Small intestine (tissue), 16 donors: ENCODE measurements at places on chromosomes 4 and X.

DNA sequence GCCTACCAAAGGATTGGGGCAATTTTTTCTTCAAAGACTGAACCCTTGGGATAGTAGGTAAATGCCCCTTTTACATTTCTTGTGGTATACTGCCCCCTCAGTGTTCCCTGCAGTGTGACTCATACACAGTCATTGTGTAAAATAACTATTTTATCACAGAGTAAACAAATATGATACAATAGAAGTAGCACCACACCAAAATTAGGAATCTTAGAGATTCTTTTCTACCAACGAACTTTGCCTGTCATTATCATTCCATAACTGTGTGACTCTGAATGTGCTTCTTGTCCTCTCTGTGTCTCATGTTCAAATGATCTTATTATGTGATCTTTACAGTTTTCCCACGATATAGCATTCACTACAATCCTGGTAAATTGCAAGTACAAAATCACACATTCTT is 517.0 kb downstream of the ZIC3 start:
- no peak for DNase-seq
- H3K4me1 ChIP-seq, result no peaks in the 10 kb centered on the region
- no peaks in the 10 kb centered on the region for H3K27me3 ChIP-seq
- no peak overlapping the region for H3K27ac ChIP-seq

DNA sequence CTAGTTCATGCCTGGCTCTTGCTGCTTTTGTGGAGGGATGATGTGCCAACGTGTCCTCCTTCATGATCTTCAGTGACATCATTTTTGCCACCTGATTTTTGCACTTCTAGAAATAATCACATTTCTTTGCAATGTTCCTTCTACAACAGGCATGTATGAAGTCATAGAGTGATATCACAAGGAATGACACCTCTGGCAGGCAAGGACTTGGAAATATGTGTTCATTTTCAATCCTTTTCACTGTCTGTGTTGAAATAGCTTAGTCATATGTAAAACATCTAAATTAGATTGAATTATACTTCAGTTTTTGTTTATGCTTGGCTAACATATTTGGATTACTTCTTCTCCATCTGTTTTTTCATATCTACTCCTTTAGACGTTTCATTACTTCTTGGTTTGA is 221.2 kb upstream of the STK26 start:
- H3K4me3 ChIP-seq, result no peak overlapping the region
- no peak overlapping the region for H3K27ac ChIP-seq
- H3K36me3 ChIP-seq, result no peaks in the 10 kb centered on the region
- DNase-seq, result no peak
- no peaks in the 10 kb centered on the region for H3K4me1 ChIP-seq

DNA sequence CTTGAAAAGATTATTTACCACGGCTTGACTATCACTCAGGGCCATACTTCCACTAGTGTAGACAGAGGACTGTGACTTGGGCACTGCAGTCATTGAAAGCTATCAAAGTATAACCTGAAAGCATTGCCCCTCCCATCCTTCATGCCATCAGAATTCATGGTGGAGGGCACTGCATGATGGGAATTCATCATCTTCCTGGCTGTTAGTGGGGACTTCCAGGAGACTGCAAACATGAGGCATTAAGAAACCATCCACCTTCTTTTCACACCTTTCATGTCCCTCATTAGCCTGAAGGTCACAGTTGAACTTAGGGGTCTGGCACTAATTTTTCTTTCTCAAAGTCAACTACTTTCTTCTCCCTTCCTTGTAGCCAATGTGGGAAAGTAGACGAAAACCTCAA is 25.8 kb downstream of the VSIG4 start:
- DNase-seq, result no peak
- no peaks in the 10 kb centered on the region for H3K27me3 ChIP-seq
- H3K36me3 ChIP-seq, result no peaks in the 10 kb centered on the region
- no peaks in the 10 kb centered on the region for H3K4me1 ChIP-seq
- no peak overlapping the region for H3K4me3 ChIP-seq

GRCh38 chrX:46791927-46792809 is 33.2 kb upstream of the SLC9A7 start:
- no peaks in the 10 kb centered on the region for H3K27me3 ChIP-seq
- no peak overlapping the region for H3K4me3 ChIP-seq
- H3K27ac ChIP-seq, result peak overlapping the region; percentile 56
- peak; percentile 59 for DNase-seq
- peaks cover 13% of the 10 kb centered on the region for H3K4me1 ChIP-seq

- no peaks in the 10 kb centered on the region for H3K36me3 ChIP-seq
- DNase-seq, result peak; percentile 23
- no peaks in the 10 kb centered on the region for H3K4me1 ChIP-seq
- no peak overlapping the region for H3K27ac ChIP-seq
These were observed 746 bp downstream of the EDNRA start for GRCh38 chr4:147481577-147482109.

DNA sequence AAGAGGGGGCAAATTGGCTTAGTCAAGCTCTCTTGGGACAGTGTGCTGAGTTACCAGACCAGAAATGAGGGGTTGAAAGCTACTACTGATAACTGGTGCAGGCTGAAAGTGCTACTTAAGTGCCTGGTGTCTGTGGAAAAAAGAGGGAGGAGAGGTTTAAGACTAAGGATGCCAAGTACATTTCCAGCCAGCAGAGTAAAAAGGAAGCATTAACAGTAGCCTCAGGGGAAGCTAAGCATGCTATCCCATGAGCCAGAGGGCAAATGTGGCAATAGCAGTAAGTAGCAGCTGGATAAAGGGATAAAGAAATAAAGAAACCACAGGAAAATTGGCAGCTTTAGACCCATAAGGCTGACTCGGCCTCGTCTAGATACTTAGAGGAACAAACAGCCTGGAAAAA is 196.3 kb upstream of the MAB21L2 start:
- no peaks in the 10 kb centered on the region for H3K36me3 ChIP-seq
- DNase-seq, result no peak
- no peak overlapping the region for H3K4me3 ChIP-seq

DNA sequence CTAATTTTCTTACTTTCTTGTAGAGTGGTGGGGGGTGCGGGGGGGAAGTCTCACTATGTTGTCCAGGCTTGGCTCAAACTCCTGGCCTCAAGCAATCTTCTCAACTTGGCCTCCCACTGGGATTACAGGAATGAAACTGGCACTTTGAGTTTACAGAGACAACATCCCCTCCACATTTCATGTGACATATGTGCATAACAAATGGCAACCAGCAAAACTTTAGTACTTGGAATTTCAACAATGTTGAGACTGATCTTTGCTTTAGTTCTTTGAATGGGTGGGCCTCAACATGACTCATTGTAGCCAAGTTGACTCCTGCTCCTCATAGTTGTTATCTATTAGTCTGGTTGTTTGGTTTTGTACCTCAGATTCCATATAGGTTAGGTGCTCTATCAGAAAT is 11.4 kb upstream of the FMR1 start:
- no peaks in the 10 kb centered on the region for H3K36me3 ChIP-seq
- DNase-seq, result no peak
- no peaks in the 10 kb centered on the region for H3K4me1 ChIP-seq
- no peaks in the 10 kb centered on the region for H3K27me3 ChIP-seq

GRCh38 chr4:141569141-141569540 is 67.2 kb upstream of the IL15 start:
- no peaks in the 10 kb centered on the region for H3K27me3 ChIP-seq
- H3K36me3 ChIP-seq, result no peaks in the 10 kb centered on the region
- no peak overlapping the region for H3K27ac ChIP-seq
- H3K4me3 ChIP-seq, result no peak overlapping the region
- H3K4me1 ChIP-seq, result no peaks in the 10 kb centered on the region

GRCh38 chr4:37837446-37837845 is 11.0 kb downstream of the PGM2 start:
- no peaks in the 10 kb centered on the region for H3K27me3 ChIP-seq
- no peak overlapping the region for H3K27ac ChIP-seq
- no peak overlapping the region for H3K4me3 ChIP-seq
- H3K4me1 ChIP-seq, result no peaks in the 10 kb centered on the region

DNA sequence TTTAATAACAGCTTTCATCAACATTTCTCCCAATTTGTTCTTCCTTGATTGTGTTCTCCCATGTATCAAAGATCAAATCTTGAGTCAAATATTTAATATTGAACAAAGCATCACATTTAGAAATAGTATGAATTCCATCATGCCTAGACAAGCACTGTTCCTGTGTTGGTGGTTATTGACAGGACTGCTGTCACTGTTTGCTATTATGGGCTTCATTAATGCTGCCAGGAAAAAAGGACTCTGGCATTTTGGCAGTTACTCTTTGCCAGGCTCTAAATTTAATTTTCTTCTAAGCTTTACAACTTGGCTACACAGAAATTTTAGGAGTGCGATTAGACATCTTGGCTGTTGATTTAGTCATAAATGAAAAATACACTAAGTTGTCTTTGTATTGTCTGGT is 295.9 kb upstream of the NRK start:
- no peak for DNase-seq
- no peaks in the 10 kb centered on the region for H3K36me3 ChIP-seq
- no peaks in the 10 kb centered on the region for H3K27me3 ChIP-seq
- H3K4me1 ChIP-seq, result no peaks in the 10 kb centered on the region
- H3K4me3 ChIP-seq, result no peak overlapping the region

- H3K27ac ChIP-seq, result peak overlapping the region; percentile 78
These were observed 212.2 kb downstream of the CBR4 start for GRCh38 chr4:168797738-168798375.

GRCh38 chr4:41656572-41657520 is 91.7 kb downstream of the PHOX2B start:
- H3K4me1 ChIP-seq, result no peaks in the 10 kb centered on the region
- no peak overlapping the region for H3K27ac ChIP-seq
- no peak for DNase-seq
- no peak overlapping the region for H3K4me3 ChIP-seq
- H3K27me3 ChIP-seq, result no peaks in the 10 kb centered on the region

GRCh38 chrX:30822068-30822681 is 66.9 kb downstream of the TAB3 start:
- H3K4me3 ChIP-seq, result no peak overlapping the region
- H3K36me3 ChIP-seq, result no peaks in the 10 kb centered on the region
- H3K4me1 ChIP-seq, result no peaks in the 10 kb centered on the region
- H3K27me3 ChIP-seq, result no peaks in the 10 kb centered on the region
- DNase-seq, result peak; percentile 5

- no peaks in the 10 kb centered on the region for H3K27me3 ChIP-seq
- H3K4me3 ChIP-seq, result no peak overlapping the region
- no peak overlapping the region for H3K27ac ChIP-seq
- DNase-seq, result no peak
- no peaks in the 10 kb centered on the region for H3K36me3 ChIP-seq
These were observed 4.5 kb upstream of the DCAF12L1 start for GRCh38 chrX:126557151-126557550.

DNA sequence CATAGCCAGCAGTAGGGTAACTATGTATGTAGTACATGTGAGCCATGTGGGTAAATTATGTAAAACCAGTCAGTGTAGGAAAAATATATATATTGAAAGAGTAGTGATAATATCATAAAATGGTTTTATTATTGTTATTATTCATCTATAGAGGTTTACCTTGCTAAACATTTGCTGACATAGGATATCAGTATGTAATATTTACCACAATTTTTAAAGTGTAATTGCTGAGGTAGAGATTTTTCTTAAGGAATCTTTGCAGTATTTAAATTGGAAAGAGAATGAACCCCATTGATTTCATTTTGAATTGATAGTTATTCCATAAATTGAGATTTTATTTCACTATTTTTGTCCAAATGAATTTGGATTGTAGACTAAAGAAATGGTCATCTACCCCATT is 27.1 kb downstream of the SLAIN2 start:
- H3K27ac ChIP-seq, result no peak overlapping the region
- H3K27me3 ChIP-seq, result no peaks in the 10 kb centered on the region
- no peak for DNase-seq
- H3K4me3 ChIP-seq, result no peak overlapping the region

GRCh38 chrX:25976683-25977310 is 161.3 kb upstream of the MAGEB18 start:
- no peak overlapping the region for H3K27ac ChIP-seq
- H3K36me3 ChIP-seq, result no peaks in the 10 kb centered on the region
- no peak overlapping the region for H3K4me3 ChIP-seq
- H3K4me1 ChIP-seq, result no peaks in the 10 kb centered on the region
- no peaks in the 10 kb centered on the region for H3K27me3 ChIP-seq
- DNase-seq, result no peak
